NCI-H345 (cell line): ENCODE measurements at places on chromosomes 1 and 21.

GRCh38 chr21:42532466-42533181 lies 19.0 kb downstream of the SLC37A1 start:
- no peak for DNase-seq

DNA sequence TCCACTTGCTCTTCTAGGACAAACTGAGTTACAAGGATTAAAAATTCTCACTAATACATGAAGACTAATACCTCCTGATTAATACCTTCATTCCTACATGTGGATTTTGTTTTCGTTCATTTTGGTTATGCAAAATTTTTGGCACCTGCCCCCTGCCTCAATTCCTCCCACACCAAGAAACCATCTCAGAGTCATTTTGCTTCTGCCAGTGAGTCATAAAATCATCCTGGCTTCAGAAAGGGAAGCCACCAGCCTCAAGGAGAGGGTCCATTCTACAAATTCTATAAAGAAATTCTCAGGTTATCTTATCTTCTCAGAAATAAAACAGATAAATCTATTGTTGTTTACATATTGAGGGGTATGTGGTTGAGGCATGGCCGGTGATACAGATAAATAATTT lies 103.2 kb upstream of the COA6 start:
- no peak for DNase-seq

GRCh38 chr1:87144316-87144895 lies 184.3 kb upstream of the LMO4 start:
- DNase-seq: no peak

DNA sequence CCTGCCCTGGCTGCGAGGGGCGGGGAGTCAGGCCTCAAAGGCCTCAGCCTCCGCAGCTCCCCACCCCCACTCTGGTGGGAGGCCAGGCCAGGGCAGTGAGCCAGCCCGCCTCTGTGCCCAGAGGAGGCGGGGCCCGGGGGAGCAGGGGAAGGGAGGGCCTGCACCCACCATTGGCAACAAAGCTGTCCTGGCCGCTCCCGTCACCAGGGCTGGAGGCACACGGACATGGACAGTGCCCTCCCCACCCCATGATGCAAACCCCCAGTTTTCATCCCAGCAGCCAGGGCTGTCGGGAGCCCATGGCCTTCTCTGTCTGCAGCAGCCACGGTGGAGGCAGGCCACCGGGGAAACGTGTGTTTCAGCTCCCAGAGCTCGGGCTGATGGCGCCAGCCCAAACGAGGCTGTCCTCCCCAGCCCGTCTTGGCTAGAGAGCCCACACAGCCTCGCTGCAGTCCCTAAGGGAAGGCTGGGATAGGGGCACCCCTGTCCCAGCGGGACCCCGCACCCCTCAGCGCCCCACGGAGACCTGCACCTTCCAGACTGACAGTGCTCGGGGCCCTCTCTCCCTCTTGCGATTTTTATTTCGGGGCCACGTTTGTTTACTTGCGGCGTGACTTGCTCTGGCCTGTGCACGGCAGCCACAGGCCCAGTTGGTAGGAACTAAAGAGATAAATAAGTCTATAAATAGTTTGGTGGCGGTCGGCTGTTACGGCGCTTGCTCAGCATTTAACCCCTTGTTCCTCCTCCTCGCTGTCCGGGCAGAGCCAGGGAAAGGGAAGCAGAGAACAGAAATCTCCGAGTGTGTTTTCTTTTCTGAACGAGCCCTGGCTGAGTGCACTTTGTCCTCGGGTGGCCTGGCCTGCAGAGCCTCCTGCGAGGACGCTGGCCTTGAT lies 101.8 kb downstream of the PRDM16 start:
- DNase-seq: no peak

DNA sequence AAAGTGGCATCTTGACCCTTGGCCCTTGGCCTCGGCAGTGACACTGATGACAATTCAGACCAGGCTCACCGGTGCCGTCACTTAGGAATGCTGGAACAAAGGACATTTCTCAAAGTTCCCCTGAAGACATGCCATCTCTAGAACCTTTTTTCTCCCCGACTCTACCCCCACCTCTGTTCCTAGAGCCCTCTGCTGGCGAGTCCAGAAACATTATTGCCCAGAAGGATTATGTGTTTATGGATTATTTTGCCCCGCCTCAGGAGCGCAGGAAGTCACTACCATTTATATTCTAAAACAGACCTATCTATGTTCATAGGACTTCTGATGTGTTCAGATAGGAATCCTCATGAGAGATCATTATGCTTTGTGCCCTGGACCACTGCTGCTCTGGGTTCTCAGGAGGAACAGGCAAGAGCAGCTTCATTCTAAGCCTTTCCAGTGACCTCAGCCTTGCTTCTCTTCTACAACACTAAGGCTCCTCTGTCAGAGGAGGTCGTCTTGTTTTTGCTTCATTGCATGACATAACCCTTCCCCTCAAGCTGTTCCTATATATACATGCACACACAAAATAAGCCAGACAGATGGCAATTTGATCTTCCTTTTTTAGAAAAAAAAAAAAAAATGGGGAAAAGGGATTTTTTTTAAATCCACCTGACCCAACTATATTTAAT lies 12.4 kb upstream of the SHISA4 start:
- no peak for DNase-seq

- no peak for DNase-seq
Measured at GRCh38 chr1:87718241-87718950, 389.7 kb downstream of the LMO4 start.

DNA sequence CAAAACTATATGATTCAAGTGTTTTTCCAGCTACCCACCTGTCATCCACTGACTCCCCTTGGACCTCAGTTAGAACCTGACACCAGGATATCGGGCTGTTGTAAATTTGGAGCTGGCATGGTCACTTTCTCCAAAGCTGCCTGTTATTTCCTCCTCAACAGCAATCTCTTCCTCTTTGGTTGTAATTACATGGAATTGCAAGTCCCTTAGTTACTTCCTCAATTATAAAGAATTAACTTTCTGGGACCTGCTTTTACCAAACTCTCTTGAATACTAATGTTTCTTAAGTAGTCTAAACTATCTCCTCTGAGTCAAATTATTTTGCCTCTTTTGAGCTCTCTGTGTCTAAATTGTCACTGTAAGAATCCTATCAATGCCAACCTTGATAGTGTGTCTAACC lies 150.3 kb upstream of the SGIP1 start:
- no peak for DNase-seq

DNA sequence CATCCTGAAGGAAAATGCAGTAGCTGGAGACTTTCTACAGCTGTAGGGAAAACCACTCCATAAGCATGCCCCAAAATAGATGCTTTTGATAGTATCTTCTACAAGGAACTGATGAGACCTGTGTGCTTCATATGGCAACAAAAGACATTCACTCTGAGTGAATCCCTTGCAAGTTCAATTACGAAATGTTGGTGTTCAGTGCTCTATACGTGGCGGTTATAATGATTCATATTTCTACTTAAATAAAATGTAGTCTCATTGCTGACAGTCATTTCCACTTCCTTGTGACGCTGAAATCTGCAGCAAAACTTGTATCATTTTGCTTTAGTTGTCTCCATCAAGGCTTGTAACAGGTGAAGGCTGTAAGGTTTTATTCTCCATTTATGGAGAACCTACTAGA lies 20.6 kb downstream of the TOR1AIP2 start:
- DNase-seq: no peak

GRCh38 chr1:37473431-37474045 lies 842 bp upstream of the ZC3H12A start:
- peak; percentile 9 for DNase-seq

- DNase-seq: no peak
Measured at GRCh38 chr21:36246080-36246631, 73.8 kb upstream of the MORC3 start.

GRCh38 chr1:226322986-226323385 lies 14.0 kb upstream of the LIN9 start:
- no peak for DNase-seq

- no peak for DNase-seq
Measured at GRCh38 chr1:209642816-209643215, 9.4 kb downstream of the LAMB3 start.

GRCh38 chr1:89990976-89991831 lies 3.7 kb upstream of the ZNF326 start:
- no peak for DNase-seq

- DNase-seq: no peak
Measured at GRCh38 chr1:232732344-232732910, 72.8 kb upstream of the MAP10 start.

DNA sequence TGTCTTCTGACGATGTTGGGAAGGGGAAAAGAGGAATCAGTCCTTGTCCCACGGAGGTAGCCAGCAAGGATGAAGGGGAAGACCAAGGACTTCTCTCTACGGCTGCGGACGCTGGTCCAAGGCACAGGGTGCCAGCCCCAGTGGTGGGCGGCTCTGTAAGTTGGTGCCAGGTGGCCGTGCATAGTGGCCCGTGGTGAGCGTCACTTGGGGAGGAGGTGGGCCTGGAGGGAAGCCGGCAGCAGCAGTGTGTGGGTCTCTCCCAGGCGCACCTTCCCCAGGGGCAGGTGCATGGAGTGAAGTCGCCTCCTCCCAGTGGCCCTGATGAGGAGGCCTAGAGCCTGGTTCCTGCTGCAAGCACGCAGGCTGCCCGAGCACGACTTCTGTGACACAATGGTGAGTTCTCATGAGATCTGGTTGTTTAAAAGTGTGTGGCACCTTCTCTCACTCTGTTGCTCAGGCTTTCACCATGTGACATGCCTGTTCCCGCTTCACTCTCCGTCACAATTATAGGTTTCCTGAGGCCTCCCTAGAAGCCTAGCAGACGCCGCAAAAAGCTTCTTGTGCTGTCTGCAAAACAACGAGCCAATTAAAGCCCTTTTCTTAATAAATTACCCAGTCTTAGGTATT lies 43.6 kb upstream of the TIAM1 start:
- DNase-seq: no peak

DNA sequence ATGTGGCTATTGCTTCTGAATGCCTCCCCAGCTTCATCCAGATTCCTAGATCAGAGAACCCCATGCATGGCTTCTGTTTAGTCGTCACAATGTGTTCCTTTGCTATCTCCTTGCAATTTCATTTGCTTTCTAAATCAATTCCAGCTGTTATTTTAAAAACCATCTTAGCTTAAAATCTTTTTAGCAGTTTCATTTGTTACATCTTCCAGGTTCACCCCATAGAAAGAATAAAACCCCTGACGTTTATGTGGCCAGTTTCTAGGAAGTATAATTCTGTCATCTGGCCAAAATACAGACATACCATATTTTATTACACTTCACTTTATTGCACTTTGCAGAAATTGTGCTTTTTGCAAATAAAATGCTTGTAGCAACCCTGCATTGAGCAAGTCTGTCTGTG lies 278.4 kb downstream of the PTPRC start:
- DNase-seq: no peak

DNA sequence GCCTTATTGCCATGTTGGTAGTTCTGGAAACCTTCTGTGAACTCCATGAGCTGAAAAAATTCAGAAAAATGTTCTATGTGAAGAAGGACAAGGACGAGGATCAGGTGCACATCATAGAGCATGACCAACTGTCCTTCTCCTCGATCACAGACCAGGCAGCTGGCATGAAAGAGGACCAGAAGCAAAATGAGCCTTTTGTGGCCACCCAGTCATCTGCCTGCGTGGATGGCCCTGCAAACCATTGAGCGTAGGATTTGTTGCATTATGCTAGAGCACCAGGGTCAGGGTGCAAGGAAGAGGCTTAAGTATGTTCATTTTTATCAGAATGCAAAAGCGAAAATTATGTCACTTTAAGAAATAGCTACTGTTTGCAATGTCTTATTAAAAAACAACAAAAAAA lies 57.4 kb downstream of the KCNK1 start:
- no peak for DNase-seq

DNA sequence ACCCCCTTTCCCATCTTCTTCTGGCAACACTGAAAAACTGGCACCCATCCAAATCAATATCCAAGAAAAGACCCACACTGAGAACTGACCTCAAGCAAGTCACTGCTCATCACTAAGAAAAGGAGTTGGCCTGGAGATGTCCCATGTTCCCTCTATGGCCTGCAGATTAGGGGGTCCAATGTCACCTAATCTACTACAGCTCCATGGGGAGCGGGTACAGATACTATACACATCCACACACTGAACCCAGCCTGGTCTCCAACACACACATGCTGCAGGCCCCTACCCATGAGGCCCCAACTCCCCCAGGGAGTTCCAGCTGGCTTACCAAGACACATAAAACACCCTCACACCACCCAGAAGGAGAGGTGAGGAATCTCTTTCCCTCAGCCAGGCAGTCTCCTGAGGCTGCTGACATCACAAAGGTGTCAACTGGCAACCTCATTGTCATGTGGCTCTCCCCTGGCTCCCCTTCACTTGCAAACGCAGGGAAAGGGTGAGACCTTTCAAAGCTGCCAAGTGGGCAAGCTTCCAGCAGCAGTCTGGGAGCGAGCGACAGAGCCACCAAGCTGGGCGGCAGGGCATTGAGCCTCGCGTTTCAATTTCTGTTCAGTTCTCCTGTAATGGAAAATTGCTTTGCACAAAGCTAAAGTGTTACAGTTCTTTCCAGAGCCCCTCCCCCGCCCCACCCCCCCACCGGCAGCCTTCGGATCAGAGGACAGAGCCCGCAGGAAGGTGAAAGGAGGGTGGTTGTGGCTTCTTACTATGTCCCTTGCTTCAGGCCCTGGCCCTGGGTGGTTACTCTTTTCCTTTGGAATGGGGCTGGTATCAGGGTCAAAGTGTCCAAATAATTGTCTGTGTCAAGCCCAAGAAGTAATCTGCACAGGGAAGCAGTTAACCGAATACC lies at the start of gene LRRC52:
LRRC52 (plus strand) TSS at position 469 of the 907 bp plus-strand sequence; CDS start at position 766, 297 bp downstream.
- DNase-seq: peak; percentile 94

DNA sequence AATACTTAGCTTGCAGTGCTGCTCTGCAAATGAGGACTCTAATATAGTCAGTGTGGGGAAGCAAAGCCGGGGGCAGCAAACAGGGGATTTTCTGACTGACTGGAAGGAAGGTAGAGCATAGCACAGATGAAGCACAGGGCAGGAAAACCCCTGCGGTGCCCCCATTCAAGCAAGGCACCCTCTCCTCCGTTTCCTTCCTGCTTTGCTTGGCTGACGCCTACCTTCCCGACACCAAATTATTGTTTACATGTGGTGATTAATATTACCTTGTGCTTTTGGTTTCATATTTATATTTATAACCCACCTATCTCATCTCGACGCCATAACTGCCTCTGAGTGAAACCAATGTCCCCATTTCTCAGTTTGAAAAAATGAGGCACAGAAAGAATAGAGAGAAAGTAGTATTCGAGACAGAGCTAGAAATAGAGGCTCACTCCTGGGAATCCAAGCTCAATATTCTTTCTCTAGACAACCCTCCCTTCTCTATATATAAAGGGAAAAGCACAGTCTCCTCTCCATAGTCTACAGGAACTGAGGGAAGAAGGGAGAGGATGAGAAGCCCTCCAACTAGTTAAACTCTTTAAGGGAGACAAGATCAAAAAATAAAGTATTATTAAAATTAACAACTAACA lies 41.3 kb downstream of the PIK3C2B start:
- DNase-seq: no peak

DNA sequence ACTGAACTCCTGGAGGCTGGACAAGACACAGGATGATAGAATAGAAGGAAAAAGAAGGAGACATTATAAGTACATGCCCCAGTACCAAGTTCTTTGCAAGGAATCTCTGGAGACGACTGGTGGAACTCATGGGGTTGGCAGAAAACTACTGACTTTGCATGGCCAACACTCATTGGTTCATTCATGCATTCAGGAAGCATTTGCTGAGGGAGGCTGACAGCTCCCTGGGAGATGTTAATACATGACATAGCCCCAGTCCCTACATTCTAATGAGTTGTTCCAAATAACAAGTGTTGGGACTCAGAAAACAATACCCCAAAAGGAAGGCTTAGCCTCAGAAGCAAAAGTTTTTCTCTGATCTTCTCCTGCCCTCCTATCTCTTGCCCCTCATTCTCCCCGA lies 172.8 kb upstream of the IRF2BP2 start:
- DNase-seq: no peak

- no peak for DNase-seq
Measured at GRCh38 chr1:28509705-28510272, 3.9 kb downstream of the RCC1 start.

GRCh38 chr1:2174348-2175054 lies 20.1 kb downstream of the FAAP20 start:
- DNase-seq: peak; percentile 49
